ENCODE measurements at places on chromosomes 5 and 9.

DNA sequence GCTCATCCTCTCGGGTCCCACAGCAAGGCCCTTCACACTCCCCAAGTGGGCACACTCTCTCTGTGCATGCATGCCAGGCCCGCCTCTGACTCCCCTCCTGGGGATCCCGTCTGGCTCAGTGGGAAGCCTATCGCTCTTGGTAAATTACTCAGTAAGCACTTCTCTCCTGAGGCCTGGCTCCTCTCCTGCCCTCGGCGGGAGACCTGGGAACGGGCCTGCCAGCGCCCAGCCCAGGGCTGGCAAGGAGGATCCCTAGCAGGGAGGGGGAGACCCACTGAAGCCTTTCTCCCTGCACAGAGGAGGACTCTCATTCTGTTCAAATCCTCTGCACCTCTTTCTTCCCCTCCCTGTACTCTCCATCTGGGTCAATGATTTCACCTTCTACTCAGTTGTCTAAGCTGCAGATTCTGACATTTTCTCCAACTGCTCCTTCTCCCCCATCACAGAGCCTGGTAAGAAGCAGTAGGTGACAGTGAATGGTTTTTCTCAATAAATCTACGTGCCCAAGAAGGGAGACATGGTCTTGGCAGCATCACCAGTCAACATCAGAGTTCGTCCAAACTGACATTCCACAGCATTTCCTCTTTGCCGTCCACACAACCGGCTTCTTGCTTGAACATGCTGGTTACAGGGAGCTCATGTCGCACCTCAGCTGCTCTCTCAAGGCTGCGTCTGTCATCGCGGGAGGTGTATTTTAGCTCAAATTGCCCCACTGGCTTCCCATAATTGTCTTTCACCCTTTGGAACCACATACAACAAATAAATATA is 81.9 kb downstream of the GPR21 start:
- no peak for DNase-seq

DNA sequence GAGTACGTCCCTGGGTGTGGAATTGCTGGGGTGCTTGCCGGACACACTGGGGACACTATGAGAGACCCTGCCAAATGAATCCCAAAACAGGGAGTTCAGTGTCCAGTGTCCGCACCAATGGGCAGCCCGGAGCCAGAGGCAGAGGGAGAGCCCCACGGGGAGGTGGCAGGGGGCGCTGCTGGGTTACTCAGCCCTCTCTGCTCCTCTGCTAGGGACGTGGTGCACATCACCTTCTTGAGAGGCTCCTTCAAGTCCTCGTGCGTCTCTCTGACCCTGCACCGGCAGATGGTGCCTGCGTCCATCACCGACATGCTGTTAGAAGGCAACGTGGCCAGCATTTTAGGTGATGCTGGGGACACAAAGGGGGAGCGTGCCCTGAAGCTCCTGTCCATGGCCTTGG is 20.8 kb downstream of the STKLD1 start:
- DNase-seq, result no peak

DNA sequence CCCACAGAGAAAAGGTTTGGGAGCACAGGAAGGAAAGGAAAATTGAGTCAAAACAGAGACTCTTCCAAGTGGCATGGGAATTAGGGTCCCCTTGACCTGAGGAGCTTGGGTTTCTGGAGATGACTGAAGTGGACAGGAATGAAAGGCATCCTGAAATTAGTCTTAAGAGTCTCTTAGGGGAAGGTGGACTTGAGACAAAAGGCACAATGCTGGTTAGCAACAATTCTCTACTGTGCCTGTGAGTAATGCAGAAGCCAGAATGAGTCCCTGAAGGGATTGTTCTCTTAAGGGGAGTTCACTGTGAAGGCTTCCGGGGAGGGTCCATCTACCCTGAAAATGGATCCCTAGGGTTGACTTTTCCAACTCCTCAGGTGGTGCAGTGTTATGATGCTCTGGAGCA is 58.4 kb upstream of the FOXE1 start:
- no peak for DNase-seq

GRCh38 chr5:123916345-123917121 is 404.6 kb downstream of the CSNK1G3 start:
- DNase-seq, result no peak

- no peak for DNase-seq
These were observed 384.8 kb downstream of the MAT2B start for GRCh38 chr5:163890261-163890660.

DNA sequence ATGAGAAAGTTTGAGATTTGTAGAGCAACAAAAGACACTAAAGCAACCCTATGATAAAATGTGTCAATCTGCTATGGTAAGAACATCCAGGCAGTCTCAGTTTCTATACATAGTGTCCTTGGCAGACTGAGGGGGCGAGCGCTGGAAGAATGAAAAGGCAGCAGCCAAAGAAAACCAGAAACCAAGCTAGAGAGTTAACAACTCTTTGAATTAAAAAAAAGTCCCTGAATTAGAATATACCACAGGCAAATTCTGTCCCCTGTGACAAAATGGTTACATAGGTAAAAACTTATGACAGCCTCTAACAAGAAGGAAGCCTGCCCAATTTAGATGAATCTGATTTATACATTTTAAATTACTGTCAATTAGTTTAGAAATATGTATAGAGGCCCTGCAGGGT is 106.7 kb downstream of the OXCT1 start:
- no peak for DNase-seq

DNA sequence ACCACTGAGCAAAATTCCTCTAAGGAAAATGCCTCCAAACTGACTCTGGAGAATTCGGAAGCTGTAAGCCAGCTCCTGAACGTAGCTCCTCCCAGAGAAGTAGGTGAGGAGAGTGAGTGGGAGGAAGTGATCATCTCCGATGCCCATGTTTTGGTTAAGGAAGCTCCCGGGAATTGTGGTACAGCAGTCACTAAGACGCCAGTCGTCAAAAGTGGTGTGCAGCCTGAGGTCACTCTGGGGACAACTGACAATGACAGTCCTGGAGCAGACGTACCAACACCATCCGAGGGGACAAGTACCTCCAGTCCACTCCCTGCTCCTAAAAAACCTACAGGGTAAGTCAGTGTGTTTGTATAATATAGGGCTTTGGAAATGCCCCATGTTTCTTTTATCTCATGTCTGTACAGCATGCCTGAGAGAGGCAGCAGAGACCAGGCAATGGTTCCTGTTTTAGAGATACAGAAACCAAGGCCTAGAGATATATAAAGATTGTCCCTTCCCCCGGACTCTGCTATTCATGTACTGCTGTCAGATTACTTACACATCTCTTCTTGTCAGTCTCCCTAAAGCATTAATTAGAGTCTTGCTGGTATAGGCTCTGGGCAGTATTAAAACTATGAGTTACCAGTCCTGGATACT is 23.9 kb downstream of the HMGXB3 start:
- DNase-seq, result no peak

- DNase-seq, result no peak
These were observed 233.5 kb downstream of the RFX3 start for GRCh38 chr9:3292311-3292710.

GRCh38 chr9:36194326-36195000 is 3.7 kb downstream of the CLTA start:
- DNase-seq, result no peak

GRCh38 chr5:14109771-14110170 is 33.4 kb upstream of the TRIO start:
- no peak for DNase-seq

- DNase-seq, result no peak
These were observed 47.1 kb upstream of the SIMC1 start for GRCh38 chr5:176190886-176191755.

- no peak for DNase-seq
These were observed 4.3 kb upstream of the ASB6 start for GRCh38 chr9:129646252-129646651.

DNA sequence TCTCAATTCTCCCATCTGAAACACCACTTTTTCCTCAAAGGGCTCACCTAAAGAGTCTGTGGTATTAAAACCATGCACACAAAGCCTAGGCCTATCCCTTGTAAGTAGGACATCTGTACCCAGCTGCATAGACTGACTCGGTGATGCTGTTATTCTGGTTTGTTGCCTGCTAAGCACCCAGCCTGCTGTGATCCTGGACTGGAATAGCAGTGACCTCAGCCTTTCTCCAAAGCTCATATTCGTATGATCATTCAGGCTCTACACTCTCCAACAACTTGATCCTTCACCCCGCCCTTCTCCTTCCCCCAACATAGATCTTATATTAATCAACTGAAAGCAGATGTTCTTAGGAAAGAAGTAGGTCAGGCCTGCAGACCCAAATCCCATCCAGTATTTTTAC is 81.4 kb upstream of the WWC1 start:
- DNase-seq, result no peak

- no peak for DNase-seq
These were observed 149.8 kb downstream of the ENTREP1 start for GRCh38 chr9:69474821-69475220.

DNA sequence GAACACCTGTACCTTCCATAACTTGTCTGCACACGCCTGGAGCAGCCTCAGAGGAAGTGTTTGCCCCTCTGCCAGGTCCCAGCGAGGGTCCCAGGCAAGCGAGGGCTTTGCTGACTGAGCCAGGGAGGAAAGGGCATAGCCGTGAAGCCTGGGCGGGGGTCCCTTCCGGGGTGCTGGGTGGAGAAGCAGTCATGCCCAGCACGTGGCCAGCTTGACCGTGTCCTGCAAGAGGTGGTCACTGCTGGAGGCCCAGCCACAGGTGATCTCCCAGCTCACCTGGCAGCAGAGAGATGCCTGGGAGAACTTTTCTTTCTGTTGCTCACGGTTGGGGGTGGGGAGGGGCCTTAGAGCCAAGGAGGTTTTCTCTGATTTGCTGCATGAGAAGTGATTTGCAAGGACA is 195.3 kb downstream of the CACNA1B start:
- no peak for DNase-seq

DNA sequence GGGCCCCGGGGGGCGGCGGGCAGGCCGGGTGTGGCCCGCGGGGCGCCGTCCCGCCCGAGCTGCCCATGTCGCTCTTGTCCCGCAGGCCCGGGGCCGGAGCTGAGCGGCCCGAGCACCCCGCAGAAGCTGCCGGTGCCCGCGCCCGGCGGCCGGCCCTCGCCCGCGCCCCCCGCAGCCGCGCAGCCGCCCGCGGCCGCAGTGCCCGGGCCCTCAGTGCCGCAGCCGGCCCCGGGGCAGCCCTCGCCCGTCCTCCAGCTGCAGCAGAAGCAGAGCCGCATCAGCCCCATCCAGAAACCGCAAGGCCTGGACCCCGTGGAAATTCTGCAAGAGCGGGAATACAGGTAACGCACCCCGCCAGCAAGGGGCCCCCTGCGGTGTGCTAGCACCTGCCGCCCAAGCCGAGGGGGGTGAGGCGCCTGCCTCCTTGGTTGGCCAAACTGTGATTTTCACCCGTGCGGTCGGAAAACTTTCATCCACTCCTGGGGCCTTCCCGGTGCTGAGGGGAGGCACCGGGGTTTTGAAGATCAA is 32.1 kb downstream of the SMARCA2 start:
- DNase-seq, result no peak

- no peak for DNase-seq
These were observed 123.4 kb upstream of the MAN2A1 start for GRCh38 chr5:109566361-109566760.

GRCh38 chr5:124649491-124650146 is 96.8 kb downstream of the ZNF608 start:
- peak; percentile 53 for DNase-seq

- no peak for DNase-seq
These were observed 28.7 kb downstream of the TLE4 start for GRCh38 chr9:79600466-79600865.

GRCh38 chr5:140571105-140571504 is 6.5 kb downstream of the SLC35A4 start:
- DNase-seq, result no peak

DNA sequence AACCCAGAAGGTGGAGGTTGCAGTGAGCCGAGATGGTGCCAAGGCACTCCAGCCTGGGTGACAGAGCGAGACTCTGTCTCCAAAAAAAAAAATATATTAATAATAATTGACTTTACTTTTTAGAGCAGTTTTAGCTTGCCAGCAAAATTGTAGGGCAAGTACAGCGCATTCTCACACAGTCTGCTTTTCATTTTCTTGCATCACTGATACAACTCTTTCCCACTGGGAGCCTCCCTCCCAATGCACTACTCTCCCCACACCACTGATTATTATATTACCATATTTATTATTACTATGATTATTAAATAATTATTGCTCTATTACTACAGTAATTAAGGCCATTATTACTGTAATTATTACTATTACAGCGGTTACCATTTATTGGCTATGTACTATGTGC is 212.8 kb downstream of the GNA14 start:
- no peak for DNase-seq

DNA sequence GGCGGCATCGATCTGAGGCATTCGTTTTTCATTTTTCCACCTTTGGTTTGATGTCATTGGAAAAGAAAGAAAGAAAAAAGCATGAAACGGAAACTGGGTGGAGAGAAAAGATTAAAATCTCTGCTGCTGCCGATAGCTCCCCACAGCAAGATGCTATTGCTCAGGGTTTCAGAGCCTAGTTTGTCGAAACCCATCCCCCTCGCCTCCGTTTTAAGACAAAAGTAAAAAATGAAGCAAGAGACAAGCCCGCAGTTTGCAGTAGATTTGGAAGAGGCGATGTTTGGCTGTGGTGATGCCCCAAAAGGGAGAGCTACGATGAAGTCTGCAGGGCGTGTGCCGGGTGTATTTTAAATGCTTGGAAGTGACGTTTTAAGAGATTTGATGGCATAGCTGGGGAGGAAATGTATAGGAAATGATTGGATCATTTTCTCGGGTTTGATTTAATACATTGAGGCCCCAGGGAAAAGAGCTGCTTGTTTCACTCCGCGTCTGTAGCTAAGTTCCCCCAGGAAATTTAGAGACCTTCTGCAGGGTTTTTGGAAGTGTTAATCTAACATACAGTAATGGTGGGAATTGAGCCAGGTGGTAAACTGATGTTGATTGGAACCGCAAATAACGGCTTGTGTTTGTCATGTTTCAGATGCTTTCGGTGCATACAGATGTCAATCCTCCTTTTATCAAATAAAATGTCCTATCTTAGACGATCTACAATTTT is 909 bp downstream of the NDFIP1 start:
- DNase-seq, result no peak

GRCh38 chr9:72464857-72465592 is 56.4 kb upstream of the TMC1 start:
- no peak for DNase-seq

GRCh38 chr9:36897019-36897418 is 137.0 kb downstream of the PAX5 start:
- DNase-seq, result no peak

DNA sequence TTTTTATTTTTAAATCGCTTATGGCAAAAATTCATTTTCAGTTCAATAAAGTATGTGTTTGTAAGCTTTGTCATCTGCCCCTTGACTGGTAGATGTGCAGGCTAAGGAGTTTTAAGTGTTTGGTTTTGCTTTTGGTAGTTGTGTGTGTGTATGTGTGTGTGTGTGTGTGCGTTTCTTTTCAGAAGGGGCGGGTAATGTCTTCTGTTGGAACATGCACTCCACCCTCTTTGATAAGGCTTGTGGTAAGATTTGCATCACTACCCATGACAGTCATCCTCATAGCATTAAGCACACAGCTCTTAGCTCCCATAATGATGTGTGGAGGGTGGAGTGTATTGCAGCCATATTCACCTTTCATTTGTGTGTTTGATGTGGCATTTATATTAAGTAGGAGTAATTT is 92.1 kb upstream of the FSD1L start:
- no peak for DNase-seq

GRCh38 chr5:132655821-132656773 is 1.9 kb upstream of the IL13 start:
- DNase-seq, result no peak

GRCh38 chr9:35998333-35998732 is 38.4 kb upstream of the RECK start:
- DNase-seq, result no peak
